NCI-H2171 (cell line): ENCODE measurements at places on chromosomes 16 and 17.

DNA sequence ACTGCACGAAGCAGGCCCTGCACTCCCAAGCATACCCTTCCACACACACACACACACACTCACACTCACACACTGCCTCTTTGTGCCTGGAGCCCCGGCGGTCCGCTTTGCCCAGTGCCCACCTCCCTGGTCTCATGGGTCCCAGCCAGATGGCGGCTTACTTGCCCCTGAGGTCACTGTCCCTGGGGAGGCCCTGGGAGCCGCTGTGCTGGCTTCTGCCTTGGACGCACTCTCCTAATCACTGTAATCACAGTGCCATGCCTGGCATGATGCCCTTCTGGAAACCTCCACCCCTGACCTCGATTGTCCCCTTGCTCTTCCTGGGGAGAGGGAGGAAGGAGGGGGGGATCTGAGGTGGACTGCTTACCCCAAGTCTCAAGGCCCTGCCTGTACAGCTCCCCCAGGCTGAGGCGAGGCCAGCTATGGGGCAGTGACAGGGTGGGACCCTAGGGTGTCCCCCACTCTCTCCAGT, 36.0 kb downstream of the ARHGAP23 start:
- DNase-seq, result no peak

GRCh38 chr17:78360371-78361224, 721 bp upstream of the SOCS3 start:
- peak; percentile 80 for DNase-seq

- DNase-seq, result no peak
Measured at GRCh38 chr17:17150448-17150800, 55.7 kb downstream of the PLD6 start.

DNA sequence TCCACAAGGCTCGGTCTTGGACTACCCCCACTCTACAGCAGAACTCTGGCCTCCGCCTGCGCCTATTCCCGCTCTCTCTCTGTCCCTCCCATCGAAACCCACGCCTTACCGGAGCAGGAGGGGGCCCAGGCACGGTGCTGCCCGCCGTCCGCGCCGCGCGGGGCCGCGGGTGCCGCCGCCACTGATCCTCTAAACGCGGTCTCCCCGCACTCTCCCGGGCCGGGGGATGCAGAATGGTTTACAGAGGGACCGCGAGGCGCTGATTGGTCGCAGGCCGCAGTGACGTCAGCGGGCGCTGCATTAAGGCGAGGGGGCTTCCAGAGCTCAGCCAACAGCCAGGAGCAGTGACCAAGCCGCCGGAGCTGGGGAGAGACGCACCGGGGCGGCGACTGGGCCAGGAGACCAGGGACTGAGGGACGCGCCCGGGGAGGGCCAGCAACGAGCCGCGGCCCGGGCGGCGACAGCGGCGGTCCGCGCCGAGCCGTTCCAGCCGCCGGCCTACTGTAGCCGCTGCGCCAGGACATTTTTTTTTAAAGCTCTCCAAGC, 747 bp upstream of the LHX1 start:
- no peak for DNase-seq
